Activated CD8-positive, alpha-beta memory T cell treated with anti-CD3 and anti-CD28 coated beads, Interleukin-2, amount 10 ng/mL, durations not matched to agents 7 days and 5 days (primary cell): ENCODE measurements at places on chromosomes 13 and 19. TPM values are rescaled to one million over a fixed set of nuclear protein-coding genes. Genes with fewer than 3 reads are reported as not detected.

DNA sequence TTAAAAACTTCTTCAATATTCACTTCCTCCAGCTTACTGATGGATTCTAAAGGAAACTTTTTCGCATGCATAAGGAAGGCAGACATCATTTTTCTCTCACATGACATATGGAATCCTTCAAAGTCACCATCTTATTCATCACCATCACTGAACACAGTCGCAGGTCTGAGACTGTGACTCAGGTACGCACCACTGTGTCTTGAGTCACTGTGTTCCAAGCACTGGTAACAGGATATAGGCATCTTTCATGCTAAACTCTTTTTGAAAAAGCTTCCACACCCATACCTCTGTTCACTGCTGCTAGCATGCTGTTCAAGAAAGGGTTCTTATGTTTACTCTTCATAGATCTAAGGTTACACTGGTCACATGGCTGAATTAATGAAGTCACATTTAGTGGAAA is 67.0 kb upstream of the SIAH3 start:
- no peak overlapping the region for H3K27ac ChIP-seq
- no peaks in the 10 kb centered on the region for H3K36me3 ChIP-seq
- H3K4me1 ChIP-seq: no peaks in the 10 kb centered on the region
- H3K27me3 ChIP-seq: peaks cover 2% of the 10 kb centered on the region

The IGFL2 gene
- not detected for total RNA-seq

DNA sequence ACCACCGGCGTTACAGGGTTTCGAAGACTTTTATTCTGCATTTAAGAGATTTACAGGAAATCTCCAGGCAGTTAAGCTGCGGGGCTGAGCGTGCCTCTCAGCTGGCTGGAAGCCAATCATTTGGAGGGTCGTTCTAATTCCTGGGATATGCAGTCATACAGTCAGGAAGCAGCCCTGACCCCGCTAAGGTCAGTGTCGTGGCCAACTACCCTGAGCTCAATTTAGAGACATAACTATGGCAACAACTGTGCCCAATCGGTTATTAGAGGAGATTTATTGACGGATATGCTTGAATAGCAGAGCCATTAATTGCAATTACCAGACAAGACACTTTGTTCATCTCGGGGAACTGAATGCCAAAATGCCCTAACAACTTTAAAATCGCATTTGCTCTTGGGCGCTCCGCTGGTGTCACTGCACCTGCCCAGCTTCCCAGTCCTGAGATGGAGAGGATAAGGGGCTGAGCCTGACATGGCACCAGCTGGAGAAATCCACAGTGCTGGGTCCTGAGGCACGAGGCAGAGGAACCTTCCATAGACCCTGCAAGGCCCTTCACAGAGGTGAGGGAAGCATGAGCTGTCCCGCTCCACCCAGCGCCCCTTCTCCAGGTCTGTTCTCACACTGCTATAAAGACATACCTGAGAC is 15.1 kb upstream of the ZNF507 start:
- H3K4me3 ChIP-seq: no peak overlapping the region
- H3K4me1 ChIP-seq: no peaks in the 10 kb centered on the region
- H3K27me3 ChIP-seq: peaks cover 6% of the 10 kb centered on the region
- no peaks in the 10 kb centered on the region for H3K36me3 ChIP-seq
- DNase-seq: no peak

GRCh38 chr19:982567-983170 is 1.5 kb upstream of the WDR18 start:
- peaks cover 1% of the 10 kb centered on the region for H3K36me3 ChIP-seq
- H3K4me3 ChIP-seq: no peak overlapping the region
- peak; percentile 80 for DNase-seq
- peaks cover 16% of the 10 kb centered on the region for H3K4me1 ChIP-seq
- H3K27ac ChIP-seq: peak overlapping the region; percentile 61

DNA sequence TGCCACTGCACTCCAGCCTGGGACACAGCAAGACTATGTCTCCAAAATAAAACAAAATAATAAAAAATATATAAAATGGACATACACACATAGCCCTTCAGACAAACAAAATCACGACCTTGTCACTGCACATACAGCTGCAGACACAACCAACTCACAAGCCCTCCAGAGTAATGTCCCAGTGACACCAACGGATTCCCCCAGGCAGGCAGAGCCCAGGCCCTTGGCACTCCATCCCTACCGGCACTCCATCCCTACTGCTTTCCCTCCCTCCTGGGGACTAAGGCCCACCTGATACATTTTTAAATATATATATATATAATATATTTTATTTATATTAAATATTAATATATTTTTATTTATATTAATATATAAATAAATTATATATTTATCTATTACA is 18.5 kb downstream of the ZNF101 start:
- no peak for DNase-seq
- H3K27me3 ChIP-seq: no peaks in the 10 kb centered on the region
- no peak overlapping the region for H3K27ac ChIP-seq
- H3K4me3 ChIP-seq: no peak overlapping the region

DNA sequence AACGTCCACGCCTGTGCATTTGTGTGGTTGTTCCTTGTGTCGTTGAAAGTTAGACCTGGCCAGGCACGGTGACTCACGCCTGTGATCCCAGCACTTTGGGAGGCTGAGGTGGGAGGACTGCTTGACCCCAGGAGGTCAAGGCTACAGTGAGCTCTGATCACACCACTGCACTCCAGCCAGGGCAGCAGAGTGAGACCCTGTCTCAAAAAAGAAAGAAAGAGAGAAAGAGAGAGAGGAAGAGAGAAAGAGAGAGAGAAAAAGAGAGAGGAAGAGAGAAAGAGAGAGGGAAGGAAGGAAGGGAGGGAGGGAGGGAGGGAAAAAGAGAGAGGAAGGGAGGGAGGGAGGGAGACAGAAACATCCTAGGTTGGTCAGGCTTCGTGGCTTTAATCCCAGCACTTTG is 5.1 kb downstream of the ZNF114 start:
- H3K27me3 ChIP-seq: peaks cover 24% of the 10 kb centered on the region
- DNase-seq: no peak
- peaks cover 2% of the 10 kb centered on the region for H3K4me1 ChIP-seq
- H3K27ac ChIP-seq: no peak overlapping the region
- H3K36me3 ChIP-seq: no peaks in the 10 kb centered on the region

DNA sequence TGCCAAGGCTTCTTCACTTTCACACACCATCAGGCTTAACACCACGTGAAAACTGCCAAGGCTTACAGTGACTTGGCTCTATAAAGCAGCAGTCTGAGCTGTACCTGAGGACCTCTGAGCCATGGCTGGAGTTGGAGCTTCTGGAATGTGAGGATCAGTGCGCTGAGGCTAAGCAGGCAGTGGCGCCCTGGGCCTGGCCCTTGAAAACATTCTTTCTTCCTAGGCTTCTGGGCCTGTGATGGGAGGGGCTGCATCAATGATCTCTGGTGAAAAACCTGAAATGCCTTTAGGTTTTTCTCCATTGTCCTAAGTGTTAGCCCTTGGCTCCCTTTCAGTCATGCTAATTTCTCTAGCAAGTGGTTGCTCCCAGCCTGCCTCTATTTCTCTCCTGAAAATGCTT is 192.5 kb upstream of the PCDH20 start:
- H3K36me3 ChIP-seq: no peaks in the 10 kb centered on the region
- H3K4me3 ChIP-seq: no peak overlapping the region
- H3K4me1 ChIP-seq: no peaks in the 10 kb centered on the region
- H3K27ac ChIP-seq: no peak overlapping the region
- no peaks in the 10 kb centered on the region for H3K27me3 ChIP-seq

GRCh38 chr19:670609-671075 is 5.5 kb upstream of the FSTL3 start:
- no peak overlapping the region for H3K27ac ChIP-seq
- H3K4me1 ChIP-seq: no peaks in the 10 kb centered on the region
- no peaks in the 10 kb centered on the region for H3K36me3 ChIP-seq

DNA sequence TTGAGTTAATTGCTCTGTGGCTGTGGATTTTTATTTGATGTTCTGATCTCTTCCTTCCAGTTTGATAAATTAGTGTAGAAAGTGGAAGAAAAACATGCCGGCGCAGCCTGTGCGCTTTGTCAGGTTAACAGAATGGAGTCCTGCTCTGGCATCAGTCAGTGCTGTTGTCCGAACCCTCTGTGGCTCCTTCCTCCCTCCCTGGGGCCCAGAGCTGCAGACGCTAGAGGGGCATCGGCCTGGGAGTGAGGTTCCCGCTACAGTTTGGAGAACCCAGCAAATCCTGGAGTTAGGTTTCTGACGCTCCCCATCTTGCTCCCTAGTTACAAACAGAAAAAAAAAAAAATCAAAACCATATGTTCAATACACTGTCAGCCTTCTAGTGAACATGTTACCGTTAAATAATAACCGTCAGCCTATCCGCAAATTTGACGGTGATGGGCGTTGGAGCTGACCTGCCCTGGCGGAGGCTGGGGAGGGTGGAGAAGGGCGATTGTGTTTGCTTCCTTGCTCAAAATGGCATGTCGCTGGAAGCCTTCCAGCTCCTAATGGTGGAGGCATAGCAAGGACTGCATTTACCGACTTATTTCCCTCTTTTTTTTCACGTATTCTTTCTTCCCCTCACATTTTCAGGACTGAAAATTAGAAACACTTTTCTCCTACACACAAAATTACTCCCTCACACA is 13.6 kb downstream of the MBNL2 start:
- H3K4me1 ChIP-seq: peaks cover 12% of the 10 kb centered on the region
- H3K4me3 ChIP-seq: no peak overlapping the region
- no peak overlapping the region for H3K27ac ChIP-seq
- no peaks in the 10 kb centered on the region for H3K27me3 ChIP-seq
- no peak for DNase-seq

- H3K27ac ChIP-seq: no peak overlapping the region
- no peaks in the 10 kb centered on the region for H3K4me1 ChIP-seq
Observed at GRCh38 chr13:76029088-76029487, 393.0 kb downstream of the LMO7 start.

DNA sequence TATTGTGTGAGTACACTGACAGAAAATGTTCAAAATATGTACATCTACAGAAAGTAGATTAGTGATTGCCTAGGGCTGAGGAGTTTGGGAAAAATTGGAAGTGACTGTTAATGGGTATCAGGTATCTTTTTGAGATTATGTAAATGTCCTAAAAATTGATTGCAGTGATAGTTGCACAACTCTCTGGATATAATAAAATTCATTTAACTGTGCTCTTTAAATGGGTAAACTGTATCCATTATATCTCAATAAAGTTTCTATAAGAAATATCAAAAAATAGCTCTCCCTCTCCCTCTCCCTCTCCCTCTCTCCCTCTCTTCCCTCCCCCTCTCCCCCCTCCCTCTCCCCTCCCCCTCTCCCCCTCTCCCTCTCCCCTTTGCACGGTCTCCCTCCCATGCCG is 9.4 kb upstream of the ZNF227 start:
- H3K4me1 ChIP-seq: peaks cover 8% of the 10 kb centered on the region
- H3K27me3 ChIP-seq: no peaks in the 10 kb centered on the region
- H3K27ac ChIP-seq: no peak overlapping the region
- DNase-seq: no peak
- H3K36me3 ChIP-seq: peaks cover 15% of the 10 kb centered on the region

GRCh38 chr19:8304841-8305621 is 3.1 kb downstream of the CD320 start:
- no peaks in the 10 kb centered on the region for H3K27me3 ChIP-seq
- no peak overlapping the region for H3K4me3 ChIP-seq
- DNase-seq: peak; percentile 45
- peaks cover 10% of the 10 kb centered on the region for H3K36me3 ChIP-seq
- H3K27ac ChIP-seq: no peak overlapping the region

DNA sequence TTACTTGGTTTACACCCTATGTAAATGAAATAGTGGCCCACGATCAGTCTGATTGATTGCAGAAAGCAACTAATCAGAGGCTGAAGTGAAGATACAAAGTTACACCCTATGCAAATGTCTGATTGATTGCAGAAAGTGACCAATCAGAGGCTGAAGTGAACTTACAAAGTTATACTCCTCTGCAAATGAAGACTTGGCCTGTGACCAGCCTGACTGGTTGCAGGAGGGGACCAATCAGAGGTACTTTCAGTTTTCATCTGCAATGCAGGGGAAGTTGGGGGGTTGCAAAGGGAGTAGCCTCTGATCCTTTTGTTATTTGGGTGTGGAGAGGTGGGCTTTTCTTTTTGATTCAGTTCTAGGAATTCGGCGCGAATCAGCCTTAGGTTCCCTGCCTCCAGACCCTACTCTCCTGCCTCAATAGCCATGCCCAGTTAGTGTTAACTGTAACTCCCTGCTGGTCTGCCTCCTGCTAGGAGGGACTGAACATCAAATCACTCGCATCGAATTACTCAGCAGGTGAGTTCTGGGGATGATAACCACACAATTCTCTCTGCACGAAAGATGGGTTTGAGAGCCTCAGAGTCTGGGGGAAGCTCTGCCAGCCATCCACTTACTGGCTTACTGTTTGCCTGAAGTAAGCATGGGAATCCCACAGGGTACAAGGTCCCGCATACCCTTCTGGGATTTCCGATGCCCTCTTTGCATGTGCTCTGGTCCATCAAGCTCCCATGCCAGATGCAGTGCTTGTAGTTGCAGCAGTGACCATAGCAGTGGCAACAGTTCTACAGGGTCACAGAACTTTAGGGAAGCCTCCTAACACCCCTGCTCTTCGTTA is 7.5 kb downstream of the ARL11 start:
- H3K4me1 ChIP-seq: peaks cover 21% of the 10 kb centered on the region
- H3K27ac ChIP-seq: peak overlapping the region; percentile 67

DNA sequence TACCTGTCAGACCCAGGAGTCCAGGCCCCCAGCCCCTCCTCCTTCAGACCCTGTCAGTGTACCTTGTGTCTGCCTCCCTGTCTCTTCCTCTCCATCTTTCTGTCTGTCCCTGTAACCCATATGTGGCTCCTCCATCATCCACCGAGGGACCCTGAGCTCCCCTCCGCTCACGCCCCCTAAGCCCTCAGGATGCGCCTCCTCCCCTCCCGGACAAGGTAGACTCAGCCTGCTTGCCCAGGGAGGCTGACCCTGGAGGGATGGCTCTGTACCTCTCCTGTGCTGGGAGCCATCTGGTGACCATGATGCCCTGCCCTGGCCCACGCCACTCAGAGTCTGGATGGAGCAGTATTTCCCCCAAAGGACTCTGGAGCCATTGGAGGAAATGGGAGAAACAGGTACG is 1.0 kb upstream of the CAPN12 start:
- H3K27me3 ChIP-seq: peaks cover 6% of the 10 kb centered on the region
- no peak for DNase-seq
- no peaks in the 10 kb centered on the region for H3K4me1 ChIP-seq

DNA sequence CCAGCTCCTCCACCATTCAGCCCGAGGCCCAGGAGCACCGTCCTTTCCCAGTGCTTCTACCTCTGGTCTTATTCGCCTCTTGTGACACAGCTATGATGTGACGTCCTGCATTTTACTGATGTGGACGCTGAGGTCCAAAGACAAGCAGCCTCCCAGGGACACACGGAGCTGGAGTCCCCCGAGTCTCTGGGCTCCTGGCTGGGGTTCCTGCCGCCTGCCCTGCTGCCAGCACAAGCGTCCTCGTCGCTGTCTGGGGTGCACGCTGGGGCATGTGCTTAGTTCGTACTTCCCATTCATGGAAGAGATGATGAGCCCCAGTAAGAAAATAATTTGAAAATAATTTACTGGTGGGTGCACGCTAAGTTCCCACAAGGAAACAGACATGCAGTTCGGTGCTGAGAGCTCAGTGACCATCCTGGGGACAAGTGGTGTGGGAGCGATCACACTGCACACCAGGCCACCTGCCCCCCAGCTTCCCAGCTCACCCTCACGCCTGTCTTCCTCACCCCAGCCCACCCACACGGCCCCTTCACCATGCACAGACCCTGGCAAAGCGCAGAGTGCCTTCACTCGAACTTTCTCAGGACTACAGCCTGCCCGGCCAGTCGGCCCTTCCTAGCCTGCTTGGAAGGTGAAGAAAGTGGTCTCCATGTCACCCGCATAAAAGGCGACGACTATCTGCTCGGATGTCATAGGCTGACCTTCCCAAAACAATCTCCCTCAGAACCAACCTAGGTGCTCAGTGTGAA is 14.2 kb upstream of the CFAP97D2 start:
- H3K27ac ChIP-seq: no peak overlapping the region
- no peak overlapping the region for H3K4me3 ChIP-seq
- peaks cover 29% of the 10 kb centered on the region for H3K27me3 ChIP-seq
- no peaks in the 10 kb centered on the region for H3K36me3 ChIP-seq
- DNase-seq: no peak

The ZSWIM9 gene
- total RNA-seq: 13.1 TPM
